CD4-positive, alpha-beta T cell (primary cell): ENCODE measurements at places on chromosomes 4 and X.
A peak's percentile ranks its signal among the peaks of the same experiment; 100 is the strongest.

- no peak for DNase-seq
Measured at GRCh38 chr4:46890056-46890455, 19.0 kb downstream of the COX7B2 start.

GRCh38 chr4:24105327-24106038, 215.6 kb upstream of the PPARGC1A start:
- no peak for DNase-seq

GRCh38 chrX:44054863-44055601, 81.8 kb upstream of the NDP start:
- DNase-seq = no peak

DNA sequence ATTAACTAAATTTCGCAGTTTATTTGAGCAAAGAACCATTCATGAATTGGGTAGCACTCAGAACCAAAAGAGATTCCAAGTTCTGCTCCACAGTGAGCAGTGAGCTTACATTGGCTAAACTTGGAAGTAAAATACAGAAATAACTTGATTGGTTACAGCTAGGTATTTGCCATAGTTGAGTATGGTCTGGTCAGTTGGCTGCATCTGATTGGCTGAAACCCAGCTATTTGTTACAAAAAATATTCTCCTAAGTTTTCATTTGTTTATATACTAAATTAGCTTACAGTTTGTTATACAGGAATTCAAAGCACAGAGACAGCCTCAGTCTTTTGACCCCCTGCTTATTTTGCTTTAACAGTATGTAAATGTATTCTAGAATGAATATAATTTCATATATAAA, 215.1 kb downstream of the RELL1 start:
- no peak for DNase-seq

GRCh38 chr4:188869581-188869980, 730.3 kb downstream of the TRIML1 start:
- no peak for DNase-seq

DNA sequence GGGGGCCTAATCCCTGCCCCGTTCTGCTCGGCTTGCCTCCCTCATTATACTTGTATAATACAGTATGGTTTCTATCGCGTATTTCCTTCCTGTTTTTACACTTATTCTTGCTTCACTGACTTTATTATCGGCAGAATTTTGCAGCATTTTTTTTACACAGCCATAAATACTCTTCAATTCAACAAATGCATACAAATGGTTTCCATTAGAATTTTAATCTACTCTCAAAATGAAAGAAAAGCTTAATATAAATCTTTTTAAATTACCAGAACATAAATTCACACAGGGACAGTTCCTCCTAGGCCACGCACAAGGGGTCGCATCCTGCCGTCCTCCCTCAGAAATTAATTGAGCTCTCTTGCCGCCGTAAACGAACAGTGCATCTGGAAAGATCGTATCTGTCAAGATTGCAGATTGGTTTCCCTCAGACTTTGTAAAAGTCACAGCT, 42.9 kb downstream of the DCTD start:
- DNase-seq = no peak

DNA sequence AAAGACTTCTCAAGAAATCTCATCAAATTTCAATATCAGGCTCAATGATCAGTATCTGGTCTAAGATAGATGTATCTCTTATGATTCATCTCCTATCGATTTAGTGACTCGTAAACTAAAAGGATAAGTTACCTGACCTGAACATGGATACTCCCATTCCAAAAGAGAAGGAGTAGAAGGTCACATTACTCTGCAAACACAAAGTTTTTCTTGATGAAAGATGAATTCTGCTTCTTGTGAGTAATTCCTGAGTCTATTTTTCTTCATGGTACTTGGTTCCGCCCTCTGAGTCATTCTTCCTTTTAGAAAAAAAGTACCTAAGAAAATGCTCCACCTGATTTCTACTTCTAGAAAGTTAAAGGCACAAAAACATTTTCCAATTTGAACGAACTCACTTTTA, 223.1 kb upstream of the SLIT2 start:
- DNase-seq = no peak

DNA sequence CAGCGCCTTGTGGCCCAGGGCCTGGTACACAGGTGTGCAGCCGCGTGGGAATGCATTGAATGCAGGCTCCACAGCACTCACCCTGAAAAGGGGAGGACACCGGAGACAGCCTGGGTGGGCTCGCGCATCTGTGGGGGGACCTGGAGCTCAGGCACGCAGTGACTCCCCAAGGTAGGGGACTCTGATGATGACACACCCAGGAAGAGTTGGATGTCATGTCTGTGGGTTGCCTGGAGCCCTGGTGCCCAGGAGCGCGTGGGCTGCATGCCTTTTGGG, 32.7 kb upstream of the HTRA3 start:
- no peak for DNase-seq

DNA sequence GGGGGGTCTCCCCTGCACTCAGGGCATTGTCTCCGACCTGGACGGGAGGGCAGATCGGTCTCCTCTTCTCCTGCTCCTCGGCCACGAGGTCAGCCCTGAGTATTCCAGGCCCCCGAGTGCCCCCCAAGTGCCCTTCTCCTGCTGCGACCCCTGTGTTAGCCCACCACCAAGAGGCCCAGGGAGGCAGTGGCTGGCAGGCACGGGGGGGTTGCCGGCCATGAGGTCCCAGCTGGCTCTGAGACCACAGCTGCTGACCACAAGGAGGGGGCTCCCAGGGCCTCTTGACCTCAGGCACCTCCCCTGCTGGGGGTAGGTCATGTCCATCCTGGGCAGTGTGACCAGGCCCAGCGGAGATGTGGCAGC, 186.1 kb upstream of the PSAPL1 start:
- no peak for DNase-seq

- no peak for DNase-seq
Measured at GRCh38 chr4:187480146-187481145, 515.1 kb upstream of the ZFP42 start.

GRCh38 chrX:122703762-122704161, 480.3 kb upstream of the GRIA3 start:
- DNase-seq = no peak

GRCh38 chr4:26911254-26911653, 50.6 kb downstream of the STIM2 start:
- DNase-seq = no peak

- DNase-seq = no peak
Measured at GRCh38 chr4:176874721-176875445, 82.2 kb upstream of the VEGFC start.

- DNase-seq = no peak
Measured at GRCh38 chr4:141102367-141102766, 30.9 kb downstream of the RNF150 start.

DNA sequence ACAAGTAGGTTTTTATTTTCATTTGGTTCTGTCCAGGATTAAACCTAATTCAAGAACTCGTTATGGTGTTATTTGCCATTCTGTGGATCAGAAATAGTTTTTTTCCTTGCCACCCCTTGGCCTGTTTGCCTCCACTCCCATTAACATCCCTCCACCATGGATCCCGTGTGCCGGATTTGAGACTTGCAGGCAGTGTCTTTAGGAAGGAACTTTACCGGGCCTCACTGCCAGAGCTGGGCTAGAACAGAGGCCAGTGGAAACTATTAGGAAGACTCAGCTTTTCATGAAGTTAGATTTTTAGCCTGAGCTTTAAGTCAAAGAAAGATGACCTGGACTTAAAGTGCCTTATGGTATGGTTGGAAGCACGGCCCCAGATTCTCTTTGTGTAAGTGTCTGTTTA, 2.4 kb downstream of the KLHL2 start:
- no peak for DNase-seq

DNA sequence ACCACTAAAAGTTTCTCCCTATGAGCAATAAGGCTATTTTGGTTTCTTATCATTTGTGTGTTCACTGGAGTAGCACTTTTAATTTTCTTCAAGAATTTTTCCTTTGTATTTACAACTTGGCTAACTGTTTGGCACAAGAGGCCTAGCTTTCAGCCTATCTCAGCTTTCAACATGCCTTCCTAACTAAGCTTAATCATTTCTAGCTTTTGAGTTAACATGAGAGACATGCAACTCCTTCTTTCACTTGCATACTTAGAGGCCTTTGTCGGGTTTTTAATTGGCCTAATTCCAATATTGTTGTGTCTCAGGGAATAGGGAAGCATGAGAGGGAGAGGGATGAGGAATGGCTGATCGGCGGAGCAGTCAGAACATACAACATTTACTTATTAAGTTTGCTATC, 349.8 kb downstream of the OPHN1 start:
- no peak for DNase-seq

- DNase-seq = no peak
Measured at GRCh38 chr4:151169223-151169622, 69.8 kb downstream of the RPS3A start.

DNA sequence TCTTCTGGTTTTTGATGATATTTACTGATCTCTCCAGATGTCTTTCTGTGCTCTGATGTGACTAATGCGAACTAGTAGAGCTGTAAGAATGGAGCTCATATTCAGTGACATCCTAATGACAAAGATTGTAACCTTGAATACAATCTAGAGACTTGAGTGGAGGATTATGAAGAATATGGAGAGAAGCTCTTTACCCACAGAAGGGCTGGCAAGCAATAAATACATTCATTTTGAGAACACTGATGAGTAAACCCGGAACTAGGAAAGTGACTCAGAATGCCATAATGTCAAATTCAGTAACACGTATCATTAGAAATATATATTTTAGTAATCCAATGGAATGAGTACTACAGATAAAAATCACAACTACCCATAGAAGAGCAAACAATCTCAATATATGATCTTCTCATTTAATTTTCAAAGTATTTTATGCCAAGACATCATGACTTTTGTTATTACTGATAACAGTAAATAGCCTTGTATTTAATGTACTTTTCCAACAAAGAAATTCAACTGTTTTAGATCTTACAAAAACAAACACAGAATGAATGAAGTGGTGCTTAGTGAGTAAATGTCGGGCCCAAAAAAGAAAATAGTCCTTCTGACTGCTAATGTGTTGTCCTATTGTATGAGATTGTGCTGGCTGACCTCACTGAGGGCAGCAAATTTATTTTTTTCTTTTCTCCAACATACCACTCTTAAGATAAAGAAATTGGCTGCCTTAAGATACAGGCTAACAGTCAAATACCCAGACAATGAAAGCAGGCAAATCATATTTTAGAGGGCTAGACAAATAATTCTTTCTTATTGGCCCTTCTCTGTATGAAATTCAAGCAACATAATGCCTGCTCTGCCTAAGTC, 49.2 kb upstream of the HDAC8 start:
- no peak for DNase-seq

GRCh38 chrX:9340598-9341290, 124.1 kb upstream of the TBL1X start:
- DNase-seq = peak; percentile 32

DNA sequence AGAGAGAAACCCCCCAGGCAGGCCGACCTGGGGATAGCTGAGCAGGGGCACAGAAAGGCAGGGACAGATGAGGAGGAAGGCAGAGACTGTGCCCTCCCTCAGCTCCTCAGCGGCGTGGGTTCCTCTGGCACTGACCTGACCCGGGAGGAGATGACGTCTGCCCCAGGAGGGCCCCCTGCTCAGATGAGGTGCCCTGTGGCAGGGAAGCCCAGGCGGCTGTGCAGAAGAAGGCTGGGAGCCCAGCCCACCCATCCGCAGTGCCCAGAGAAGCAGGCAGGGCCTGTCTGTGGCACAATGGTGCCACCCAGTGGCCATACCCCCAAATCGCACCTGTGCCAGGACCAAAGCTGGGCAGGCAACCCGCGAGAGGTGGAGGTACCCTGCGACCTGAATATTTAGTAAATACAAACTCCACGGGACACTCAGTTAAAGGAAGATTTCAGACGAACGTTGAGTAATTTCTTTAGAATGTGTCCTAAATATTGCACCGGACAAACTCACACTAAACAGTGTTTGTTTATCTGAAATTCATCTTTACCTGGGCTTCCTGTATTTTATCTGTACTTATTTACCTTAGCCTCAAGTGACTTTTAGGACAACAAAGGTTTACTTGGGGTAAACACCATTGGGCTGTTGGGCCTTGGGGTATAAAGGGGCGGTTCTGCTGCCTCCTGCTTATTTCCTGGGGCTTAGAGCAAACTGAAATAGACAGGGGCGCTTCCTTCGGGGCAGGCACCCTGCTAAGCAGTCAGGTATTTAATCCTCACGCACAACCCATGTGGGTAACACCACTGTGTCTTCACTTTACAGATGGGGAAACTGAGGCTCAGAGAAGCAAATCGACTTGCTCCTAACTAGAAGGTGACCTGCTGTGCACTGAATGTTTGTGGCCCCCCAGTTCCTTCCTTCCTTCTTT, 46.5 kb upstream of the HMX1 start:
- DNase-seq = peak; percentile 53

- no peak for DNase-seq
Measured at GRCh38 chrX:17818726-17819125, 42.4 kb downstream of the RAI2 start.

- DNase-seq = no peak
Measured at GRCh38 chr4:177222781-177223180, 86.9 kb upstream of the NEIL3 start.

- no peak for DNase-seq
Measured at GRCh38 chr4:184693056-184693455, 40.8 kb downstream of the CENPU start.

- no peak for DNase-seq
Measured at GRCh38 chr4:153140294-153140693, 63.9 kb upstream of the TRIM2 start.

- DNase-seq = no peak
Measured at GRCh38 chr4:94491322-94491721, 39.6 kb downstream of the PDLIM5 start.

- no peak for DNase-seq
Measured at GRCh38 chrX:133813971-133814370, 171.4 kb downstream of the GPC3 start.
